ENCODE measurements at places on chromosomes 4 and X. TPM values are rescaled to one million over a fixed set of nuclear protein-coding genes. Genes with fewer than 3 reads are reported as not detected.

The TLR10 gene
- total RNA-seq: under 0.01 TPM

DNA sequence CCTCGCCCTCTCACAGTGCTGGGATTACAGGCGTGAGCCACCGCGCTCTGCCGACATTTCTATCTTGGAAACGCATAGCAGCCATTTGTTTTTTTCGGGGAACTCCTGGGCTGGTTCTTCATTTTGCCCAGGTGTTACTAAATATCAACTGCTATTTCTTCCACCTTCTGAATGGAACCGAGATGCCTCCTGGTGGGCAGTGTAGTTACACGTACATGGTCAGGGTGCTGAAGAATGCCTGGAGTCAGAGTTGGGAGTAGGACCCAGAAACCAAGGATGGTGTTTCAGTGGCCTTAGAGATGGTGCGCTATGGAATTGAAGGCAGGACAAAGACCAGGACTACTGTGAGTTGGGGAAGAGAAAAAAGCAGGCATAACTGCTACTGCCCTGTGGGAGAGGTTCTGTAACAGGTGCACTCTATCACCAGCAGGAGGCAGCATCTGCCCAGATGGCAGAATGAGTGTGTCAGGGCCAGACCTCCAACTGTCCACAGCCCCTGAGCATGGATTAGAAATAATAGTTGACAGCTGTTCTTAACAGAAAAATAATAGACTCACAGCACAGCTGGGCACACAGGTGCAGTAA lies 81.7 kb downstream of the ZC4H2 start:
- H3K36me3 ChIP-seq: no peaks in the 10 kb centered on the region
- H3K27me3 ChIP-seq: no peaks in the 10 kb centered on the region
- no peak overlapping the region for H3K4me3 ChIP-seq
- H3K4me1 ChIP-seq: no peaks in the 10 kb centered on the region

GRCh38 chr4:73674451-73674919 lies 54.2 kb upstream of the RASSF6 start:
- H3K4me3 ChIP-seq: no peak overlapping the region
- DNase-seq: no peak
- no peaks in the 10 kb centered on the region for H3K36me3 ChIP-seq
- H3K4me1 ChIP-seq: peaks cover 9% of the 10 kb centered on the region
- H3K27me3 ChIP-seq: no peaks in the 10 kb centered on the region
- no peak overlapping the region for H3K27ac ChIP-seq

- DNase-seq: no peak
- no peak overlapping the region for H3K4me3 ChIP-seq
- H3K36me3 ChIP-seq: no peaks in the 10 kb centered on the region
- no peaks in the 10 kb centered on the region for H3K4me1 ChIP-seq
Observed at GRCh38 chr4:102338405-102338804, 6.9 kb downstream of the SLC39A8 start.

DNA sequence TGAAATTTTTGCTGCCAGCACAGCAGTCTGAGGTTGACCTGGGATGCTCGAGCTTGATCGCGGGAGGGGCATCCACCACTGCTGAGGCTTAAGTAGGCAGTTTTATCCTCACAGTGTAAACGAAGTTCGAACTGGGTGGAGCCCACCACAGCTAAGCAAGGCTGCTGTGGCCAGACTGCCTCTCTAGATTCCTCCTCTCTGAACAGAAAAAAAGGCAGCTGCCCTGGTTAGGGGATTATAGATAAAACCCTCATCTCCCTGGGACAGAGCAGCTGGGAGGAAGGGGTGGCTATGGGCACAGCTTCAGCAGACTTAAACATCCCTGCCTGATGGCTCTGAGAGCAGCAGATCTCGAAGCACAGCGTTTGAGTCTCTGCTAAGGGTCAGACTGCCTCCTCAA lies 314.6 kb downstream of the STPG2 start:
- no peak for DNase-seq
- H3K4me3 ChIP-seq: no peak overlapping the region
- no peaks in the 10 kb centered on the region for H3K36me3 ChIP-seq
- no peak overlapping the region for H3K27ac ChIP-seq

The SLC6A14 gene
- total RNA-seq: not detected

- no peak for DNase-seq
- H3K4me1 ChIP-seq: no peaks in the 10 kb centered on the region
Observed at GRCh38 chr4:71732706-71733105, 51.2 kb downstream of the GC start.

The MID2 gene
- 23.6 TPM for total RNA-seq

The SLC10A6 gene
- total RNA-seq: not detected

DNA sequence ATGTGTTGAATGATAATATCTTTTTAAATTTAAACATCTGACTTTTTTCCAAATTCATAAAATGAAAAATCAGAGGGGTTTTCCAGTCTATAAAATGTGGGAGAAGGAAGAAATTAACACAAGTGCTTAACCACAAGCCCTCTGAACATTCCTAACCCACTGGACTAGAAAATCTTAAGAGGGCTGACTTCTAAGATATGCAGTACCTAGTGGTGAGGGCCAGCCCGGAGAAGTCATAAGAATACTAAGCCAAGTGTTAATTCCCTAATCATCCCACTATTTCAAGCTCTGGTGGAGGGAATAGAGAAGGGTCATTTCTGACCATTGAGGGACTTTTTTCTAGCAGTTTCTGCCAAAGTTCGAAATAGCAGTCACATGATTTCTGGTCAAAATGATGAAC lies 86.9 kb upstream of the NEIL3 start:
- no peak for DNase-seq
- H3K27ac ChIP-seq: no peak overlapping the region
- no peaks in the 10 kb centered on the region for H3K4me1 ChIP-seq
- H3K36me3 ChIP-seq: no peaks in the 10 kb centered on the region
- no peak overlapping the region for H3K4me3 ChIP-seq

The HGFAC gene
- total RNA-seq: not detected

The FAM156B gene
- total RNA-seq: 17.0 TPM

DNA sequence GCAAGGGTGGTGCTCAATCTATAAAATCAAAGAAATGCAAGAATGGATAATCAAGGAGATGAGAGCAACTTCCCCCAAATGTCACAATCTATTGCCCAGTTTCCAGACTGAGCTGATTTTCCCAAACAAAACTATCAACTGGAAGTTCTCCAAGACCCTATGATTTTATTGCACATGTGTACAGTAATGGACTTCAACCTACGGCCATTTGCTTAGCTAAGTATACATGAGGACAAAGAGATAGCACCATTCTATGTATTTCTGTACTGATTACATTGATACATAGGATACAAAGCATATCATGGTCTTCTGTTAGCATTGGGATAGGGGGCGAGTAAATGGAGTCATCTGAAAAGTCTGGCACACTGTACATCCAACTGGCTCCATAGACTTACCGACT lies 407.8 kb downstream of the GABRG1 start:
- no peak overlapping the region for H3K4me3 ChIP-seq
- H3K27ac ChIP-seq: no peak overlapping the region
- H3K4me1 ChIP-seq: no peaks in the 10 kb centered on the region
- no peaks in the 10 kb centered on the region for H3K36me3 ChIP-seq
